ENCODE measurements at places on chromosomes 7 and 10.

DNA sequence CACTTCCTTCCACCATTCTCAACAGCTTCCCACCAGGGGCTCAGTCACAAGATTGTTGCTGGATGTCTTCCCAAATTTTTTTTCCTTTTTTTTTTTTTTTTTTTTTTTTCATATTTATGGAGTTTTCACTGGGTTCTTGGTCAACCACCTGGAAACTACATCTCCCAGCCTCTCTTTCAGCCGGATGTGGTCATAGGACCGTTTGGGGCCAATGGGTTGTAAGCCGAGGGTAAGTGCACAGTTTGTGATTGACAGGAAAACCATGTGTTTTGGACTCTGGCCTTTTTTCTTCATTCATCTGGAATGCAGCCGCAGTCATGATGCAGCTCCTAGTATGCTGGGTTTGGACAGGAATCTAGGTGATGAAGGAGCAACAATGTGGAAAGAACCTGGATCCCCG lies 337.1 kb upstream of the FOXK1 start:
- DNase-seq = no peak

- DNase-seq = no peak
Observed at GRCh38 chr10:18625886-18626285, 25.5 kb downstream of the NSUN6 start.

DNA sequence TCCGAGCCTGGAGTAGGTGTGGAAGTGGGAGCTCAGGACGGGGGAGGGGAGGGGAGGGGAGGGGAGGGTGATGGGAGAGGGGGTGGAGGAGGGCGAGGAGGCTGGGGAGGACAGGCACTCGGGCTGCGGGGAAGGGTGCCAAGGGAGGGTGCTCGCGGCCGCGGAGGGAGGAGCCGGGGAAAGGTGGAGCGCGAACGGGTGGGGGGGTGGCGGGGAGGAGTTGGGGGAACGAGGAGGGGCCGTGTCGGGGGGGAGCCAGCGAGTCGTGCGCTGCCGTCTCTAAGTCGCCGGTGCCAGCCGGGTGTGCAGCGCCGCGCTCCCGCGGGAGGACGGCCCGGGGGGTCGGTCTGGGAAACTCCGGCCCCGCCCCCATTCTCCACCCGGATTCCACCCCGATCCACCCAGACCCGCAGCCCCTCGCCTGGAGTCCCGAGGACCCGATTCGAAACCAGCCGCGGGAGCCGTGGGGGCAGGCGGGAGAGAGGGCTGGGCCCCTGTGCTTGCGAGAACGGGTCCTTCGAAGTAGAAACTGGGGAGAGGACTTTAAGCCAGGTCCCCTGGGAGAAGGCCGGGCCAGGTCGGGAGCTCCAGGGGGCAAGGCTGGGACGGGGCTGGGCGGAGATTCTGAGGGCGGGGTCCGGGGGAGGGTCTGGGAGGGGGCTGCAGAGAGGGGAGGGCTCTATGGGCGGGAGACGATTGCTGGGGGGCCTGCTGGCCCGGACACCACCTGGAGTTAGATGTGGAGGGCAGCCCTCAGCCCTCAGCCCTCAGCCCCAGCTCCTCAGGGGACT lies at the start of gene ZNF467:
Gene ZNF467, minus strand, starts transcription at position 143 of the 791 bp plus-strand sequence. CDS start 2,556 bp downstream, outside the sequence.
- no peak for DNase-seq

DNA sequence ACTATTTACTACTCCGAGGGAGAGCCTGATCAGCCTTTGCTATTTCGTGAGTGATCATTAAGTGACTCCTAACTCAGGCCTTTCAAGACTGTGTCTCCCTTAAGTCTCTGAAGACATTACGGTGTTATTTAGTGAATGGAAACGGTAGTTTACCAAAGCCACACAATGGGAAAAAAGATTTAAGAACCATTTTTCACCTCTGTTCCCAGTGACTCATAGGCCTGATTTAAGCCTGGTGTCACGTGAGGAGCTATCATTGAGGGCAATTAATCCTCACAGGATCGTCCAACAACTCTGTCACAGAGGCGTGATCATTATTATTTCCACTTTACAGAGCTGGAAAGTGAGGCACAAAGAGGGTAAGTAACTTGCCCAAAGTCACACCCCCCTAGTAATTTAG lies 20.3 kb downstream of the C10orf90 start:
- no peak for DNase-seq

- DNase-seq = peak; percentile 9
Observed at GRCh38 chr7:118080947-118081346, 103.0 kb upstream of the LSM8 start.

DNA sequence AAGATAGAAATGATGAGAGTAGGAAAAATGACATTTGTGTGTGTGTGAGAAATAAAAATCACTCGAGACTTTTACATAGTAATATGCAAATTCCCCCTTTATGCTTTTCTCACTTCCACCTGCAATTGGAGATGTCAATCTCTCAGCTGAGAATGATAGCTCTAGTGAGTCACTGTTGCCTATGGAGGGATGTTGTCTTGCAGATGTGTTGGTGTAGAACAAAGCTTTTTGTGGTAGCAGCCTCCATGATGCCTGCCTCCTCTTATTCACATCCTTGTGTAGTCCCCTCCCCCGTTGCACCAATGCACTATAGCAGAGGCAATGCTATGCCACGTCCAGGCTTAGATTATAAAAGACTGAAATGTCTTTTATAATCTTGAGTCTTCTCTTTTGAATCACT lies 33.8 kb downstream of the SPAG6 start:
- peak; percentile 13 for DNase-seq

DNA sequence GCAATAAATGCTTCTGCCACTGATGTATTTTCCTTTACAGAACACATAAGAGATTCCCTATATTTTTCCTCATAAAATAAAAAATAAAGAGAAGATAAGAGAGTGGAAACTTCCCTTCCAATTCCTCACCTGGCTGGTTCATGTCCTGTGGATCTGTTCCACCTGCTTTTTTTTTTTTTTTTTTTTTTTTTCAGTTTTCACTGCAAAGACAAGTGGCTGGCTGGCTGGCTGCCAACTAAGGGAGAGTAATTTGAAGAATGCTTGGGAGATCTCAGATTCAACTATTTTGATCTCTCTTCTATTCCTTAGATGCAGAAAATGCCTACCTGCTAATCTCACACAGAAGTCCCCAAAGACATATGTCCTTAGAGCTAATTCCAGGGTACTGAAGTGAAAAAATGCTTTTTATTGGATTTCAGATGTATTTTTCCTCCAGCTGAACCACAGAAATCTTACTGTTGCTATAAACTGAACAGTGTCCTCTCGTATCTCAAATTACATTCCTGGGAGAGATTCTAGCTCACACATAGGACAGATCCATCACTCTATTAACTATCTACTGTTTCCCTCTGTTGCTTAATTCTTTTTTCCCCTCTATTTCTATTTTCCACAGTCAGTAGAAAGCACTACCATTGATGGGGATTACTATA lies 120.8 kb downstream of the NRCAM start:
- no peak for DNase-seq
